NCI-H446 treated with DMSO at 0.1 percent for 48 hours (cell line): ENCODE measurements at places on chromosomes 6 and 20.

DNA sequence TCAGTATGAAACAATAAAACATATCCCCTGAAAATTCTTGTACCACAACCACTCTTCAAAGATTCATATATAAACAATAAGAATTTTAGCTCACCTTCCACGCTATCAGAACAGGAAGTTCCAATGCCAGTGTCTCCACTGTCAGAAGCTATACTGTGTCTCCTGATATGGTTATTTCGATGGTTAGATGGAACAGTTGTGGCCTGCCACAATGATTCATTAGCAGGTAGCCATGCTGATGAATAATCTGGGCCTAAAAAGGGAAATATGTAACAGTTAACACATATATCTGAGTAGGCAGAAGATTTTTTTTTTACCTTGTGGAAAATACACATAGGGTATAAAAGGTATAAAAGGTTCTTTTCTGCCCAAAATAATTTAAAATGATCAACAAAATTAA lies 19.0 kb downstream of the CEP85L start:
- no peak for DNase-seq

GRCh38 chr20:655726-656624 lies 3.0 kb upstream of the SRXN1 start:
- DNase-seq = no peak

GRCh38 chr6:119742188-119742803 lies 392.7 kb upstream of the MAN1A1 start:
- no peak for DNase-seq

DNA sequence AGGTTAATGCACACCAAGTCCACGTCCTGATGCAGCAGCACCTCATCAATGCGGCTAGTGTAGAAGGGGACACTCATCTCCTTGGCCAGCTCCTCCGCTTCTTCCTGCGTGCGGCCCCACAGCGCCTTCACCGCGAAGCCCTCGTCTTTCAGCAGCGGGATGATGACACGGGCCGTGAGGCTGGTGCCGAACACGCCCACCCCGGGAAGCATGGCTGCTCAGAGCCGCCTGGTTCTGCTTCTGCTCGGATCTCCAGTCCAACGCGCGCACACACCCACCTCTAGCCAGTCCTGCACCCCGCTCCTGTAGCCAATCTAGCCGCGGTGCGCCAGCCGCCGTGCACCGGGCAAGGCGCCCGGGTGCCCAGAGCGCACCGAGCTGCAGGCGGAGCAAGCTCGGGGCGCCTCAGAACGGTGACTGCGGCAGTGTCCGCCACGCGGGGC lies 700 bp downstream of the GFOD1 start:
- DNase-seq = peak; percentile 16

- DNase-seq = no peak
These were observed 34.3 kb downstream of the SNX5 start for GRCh38 chr20:17934141-17934862.

DNA sequence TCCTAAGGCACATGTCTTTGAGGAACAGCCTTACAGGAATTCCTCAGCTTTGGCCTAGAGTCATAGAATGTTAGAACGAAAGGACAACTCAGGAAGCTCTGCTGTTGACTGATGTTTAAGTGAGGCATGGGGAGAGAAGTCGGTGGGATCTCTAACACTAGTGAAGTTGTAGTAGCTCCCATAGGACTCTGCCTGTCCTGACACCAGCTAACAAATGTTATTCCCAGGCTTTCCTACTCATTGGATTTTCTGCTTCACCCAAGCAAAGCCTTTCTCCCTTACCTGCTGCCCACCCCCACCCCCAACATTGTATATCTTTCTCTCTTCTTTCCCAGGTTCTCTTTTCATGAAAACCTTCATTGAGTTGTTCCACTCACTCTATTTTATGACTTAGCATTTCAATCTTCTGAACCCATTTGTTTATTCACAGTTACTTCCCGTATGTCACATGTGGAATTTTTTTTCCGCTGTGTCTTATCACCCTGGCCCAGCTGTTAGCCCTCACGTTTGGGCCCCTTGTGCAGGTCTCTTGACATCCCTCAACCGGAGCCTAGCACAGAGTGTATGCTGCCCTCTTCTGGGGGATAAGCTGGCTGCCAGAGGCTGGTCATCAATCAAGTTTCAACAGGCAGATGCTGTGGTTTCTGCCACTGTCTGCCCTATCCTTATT lies 39.2 kb upstream of the RNF8 start:
- DNase-seq = peak; percentile 7

GRCh38 chr6:133752129-133752528 lies 136.8 kb upstream of the TCF21 start:
- no peak for DNase-seq

DNA sequence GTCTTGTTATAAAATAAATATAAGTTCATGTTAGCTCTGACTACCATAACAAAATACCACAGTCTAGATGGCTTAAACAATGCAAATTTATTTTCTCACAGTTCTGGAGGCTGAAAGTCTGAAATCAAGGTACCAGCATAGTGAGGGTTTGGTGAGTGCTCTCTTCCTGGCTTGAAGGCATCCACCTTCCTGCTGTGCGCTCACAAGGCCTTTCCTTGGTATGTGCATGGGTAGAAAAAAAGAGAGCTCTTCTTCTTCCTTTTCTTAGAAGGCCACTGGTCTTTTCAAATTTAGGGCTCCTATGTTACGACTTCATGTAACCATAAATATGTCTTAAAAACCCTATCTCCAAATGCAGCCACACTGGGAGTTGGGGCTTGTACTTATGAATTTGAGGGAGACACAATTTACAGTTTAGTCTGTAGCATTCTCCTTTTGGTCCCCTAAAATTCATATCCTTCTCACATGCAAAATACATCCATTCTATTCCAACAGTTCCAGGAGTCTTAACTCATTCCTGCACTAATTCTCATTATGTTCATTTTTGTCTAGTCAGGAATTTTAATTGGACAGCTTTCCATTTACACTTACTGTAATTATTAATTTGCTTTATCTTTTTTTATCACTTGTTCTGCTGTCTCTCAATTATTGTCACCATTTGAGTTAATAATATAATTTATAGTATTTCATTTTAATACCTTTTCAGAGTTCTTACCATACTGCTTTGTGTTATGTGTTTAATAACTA lies 381.9 kb upstream of the EPHA7 start:
- DNase-seq = no peak
